Left ventricle myocardium inferior (tissue), 1 donor: ENCODE measurements at places on chromosomes 2 and 18.
A peak's percentile ranks its signal among the peaks of the same experiment; 100 is the strongest.

DNA sequence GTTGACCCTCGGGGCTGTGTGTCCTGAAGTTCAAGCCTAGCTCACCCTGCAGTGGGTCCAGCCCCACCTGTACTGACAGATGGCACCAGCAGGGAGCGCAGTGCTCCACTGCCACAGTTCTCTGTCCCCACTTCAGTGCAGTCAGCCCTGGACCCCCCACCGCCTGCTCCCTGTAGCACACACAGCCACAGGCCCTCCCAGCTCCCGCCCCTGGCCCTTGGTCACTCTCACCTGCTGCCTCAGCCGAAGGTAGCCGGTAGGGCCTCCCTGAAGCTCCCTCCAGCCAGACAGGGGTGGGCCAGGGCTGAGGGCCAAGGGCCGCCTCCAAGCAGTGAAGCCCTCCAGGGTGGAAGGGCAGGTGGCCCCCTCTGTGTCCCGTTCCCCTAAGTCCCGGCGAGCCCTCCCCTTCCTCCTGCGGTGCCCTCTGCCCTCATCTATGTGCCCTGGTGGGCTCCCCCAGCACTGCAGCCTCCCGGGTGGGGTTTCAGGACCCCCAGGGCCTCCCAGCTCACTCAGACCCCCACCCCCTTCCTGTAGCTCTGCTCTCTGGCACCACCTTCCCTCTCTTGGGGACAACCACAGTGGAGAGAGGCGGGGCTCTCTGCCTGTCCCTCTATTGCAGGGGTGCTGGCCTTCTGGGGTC, 10.8 kb upstream of the ALPP start:
- DNase-seq: no peak

GRCh38 chr2:70922235-70923234, 13.2 kb upstream of the ATP6V1B1 start:
- DNase-seq: no peak

- peak; percentile 21 for DNase-seq
Observed at GRCh38 chr2:64203858-64204632, 59.8 kb upstream of the PELI1 start.

DNA sequence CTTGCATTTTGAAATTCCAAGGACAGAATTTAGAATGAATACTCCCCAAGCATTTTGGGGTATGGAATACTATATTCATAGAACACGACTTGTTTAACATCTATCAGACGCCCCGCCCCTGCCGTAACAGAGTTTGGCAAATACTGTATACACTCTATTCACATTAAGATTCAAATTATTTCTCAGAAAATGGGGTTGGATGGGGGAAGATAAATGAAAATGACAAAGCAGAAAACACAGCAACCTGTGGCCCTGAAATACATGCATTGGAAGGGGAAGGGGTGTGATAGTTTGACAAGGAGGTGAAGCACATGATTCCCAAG, 634.6 kb upstream of the SLC39A10 start:
- no peak for DNase-seq

DNA sequence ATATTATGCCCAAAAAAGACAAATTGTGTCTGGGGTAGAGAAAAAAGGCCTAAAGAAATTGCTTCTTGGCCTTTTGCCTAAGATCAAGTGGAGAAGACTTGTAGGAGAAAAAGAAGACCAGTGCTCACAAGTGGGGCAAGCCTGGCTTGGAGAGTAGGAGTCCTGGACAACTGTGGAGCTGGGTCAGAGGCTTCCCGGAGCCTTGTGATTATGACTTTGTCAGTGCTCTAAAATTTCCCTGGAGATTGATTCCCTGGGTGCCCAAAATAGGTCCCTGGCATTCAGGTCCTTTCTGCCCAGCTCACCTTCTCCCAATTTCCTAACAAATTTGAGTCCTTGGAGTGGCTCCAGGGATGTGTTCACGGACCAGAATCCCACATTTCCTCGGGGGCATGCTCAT, 787 bp upstream of the TRIM54 start:
- DNase-seq: no peak

- DNase-seq: no peak
Observed at GRCh38 chr18:35835833-35836232, 136.6 kb upstream of the RMP24 start.

- DNase-seq: no peak
Observed at GRCh38 chr2:177340158-177340557, 52.4 kb upstream of the AGPS start.

DNA sequence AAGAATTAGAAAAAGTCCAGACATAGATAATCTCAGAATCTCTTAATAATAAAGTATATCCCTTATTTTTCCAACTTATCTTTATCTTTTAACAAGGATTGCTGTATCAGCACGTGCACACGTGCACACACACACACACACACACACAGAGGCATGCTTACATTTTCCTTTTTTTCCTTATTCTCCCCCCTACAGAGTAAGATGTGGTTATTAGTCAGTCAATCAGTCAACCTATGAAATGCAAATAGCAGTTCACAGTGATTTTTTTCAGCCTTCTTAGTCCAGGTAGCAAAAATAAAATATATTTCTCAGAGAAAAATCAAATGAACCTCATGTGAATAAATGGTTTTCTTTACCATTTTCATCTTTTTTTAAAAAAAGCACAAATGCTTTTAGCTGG, 506.2 kb upstream of the SLC39A10 start:
- DNase-seq: no peak

DNA sequence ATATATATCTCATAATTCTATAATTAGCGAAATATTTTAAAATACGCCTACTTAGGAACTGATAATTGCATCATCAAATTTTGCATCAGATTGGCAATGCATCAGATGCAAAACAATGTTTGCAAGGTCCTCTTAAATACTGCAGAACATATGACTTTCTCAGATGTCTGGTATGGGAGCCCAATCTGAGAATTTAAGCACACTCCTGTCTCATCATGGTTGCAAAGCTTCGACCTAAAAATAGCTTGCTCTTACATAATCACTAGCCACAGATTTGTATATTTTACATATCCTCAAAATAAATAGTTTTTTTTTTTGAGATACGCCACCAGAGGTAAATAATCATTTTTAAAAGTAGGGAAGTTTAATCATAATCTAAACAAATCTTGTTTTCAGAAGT, 123.2 kb downstream of the CABYR start:
- no peak for DNase-seq

GRCh38 chr2:241454837-241455485, 53.4 kb downstream of the STK25 start:
- DNase-seq: no peak
